Choroid plexus epithelial cell (primary cell): ENCODE measurements at places on chromosomes 7 and 10.

GRCh38 chr7:139541600-139542307 is 18.3 kb downstream of the CLEC2L start:
- peak; percentile 16 for DNase-seq

DNA sequence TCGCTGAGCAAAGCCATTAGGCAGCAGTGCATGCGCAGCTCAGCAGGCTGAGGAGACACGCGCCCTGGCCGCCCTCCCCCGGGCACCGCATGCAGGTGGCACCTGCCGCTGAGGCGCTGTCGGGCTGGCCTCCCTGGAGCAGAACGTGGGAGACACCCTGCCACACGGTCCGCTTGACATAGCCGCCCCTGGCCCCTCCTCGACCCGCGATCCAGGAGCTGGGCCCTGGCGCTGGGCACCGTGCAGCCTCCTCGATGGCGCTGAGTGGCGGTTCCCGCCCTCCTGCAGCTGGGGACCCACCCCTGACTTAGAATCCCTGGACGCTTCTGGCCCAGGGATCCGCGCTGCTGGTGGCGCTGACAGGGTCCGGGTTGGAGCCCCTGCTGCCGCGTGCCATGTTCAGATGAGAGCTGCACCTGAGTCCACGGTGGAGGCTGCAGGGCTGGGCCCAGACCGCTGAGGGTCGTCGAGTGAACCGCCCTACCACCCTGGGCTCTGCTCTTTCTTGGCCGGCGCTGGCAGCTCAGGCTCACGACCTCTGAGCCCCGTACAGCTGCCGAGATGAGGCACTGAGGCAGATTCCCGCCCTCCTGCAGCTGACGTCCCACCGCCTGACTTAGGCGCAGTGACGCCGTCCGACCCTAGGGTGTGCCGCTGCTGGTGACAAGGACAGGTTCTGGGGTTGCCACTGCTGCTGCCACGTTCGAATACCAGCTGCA is 116.8 kb downstream of the OR13A1 start:
- DNase-seq, result no peak

GRCh38 chr7:157403646-157404401 is 67.0 kb downstream of the DNAJB6 start:
- no peak for DNase-seq

DNA sequence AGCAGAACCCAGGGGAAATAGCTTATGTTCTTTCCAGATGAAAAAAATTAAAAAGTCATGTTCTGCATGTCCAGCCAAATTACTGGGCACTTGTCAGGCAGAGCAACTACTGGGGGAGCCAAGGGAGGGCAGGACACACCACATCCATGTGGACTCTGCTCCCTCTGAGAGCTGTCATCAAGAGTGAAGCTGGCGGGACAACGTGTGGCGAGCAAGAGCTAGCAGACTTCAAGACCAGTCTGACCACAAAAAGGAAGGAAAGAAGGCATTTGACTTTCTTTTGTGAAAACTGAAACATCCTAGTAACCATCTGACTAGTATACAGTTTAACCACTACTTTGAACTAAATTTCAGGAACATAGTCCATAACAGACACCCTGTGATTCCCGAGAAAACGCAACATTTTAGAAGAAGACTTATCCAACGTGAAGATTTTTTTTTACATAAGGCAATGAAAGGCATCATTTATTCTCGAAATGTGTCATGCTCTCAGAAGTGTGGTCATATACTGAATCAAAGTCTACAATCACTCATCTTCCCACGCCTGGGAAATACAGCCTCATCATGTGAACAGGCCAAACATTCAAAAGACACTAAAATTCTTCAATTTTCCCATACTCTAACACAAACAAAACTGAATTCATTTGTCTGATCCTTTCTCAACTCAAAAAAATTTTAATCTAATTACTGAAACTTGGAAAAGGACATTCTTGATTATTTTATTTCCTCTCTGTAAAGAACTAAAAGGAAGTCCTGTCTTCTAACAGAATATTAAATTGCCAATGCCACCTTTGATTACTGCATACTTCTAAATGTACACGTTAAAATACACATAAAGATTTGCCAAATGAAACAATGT is 15.5 kb downstream of the CYTH3 start:
- DNase-seq, result peak; percentile 82

DNA sequence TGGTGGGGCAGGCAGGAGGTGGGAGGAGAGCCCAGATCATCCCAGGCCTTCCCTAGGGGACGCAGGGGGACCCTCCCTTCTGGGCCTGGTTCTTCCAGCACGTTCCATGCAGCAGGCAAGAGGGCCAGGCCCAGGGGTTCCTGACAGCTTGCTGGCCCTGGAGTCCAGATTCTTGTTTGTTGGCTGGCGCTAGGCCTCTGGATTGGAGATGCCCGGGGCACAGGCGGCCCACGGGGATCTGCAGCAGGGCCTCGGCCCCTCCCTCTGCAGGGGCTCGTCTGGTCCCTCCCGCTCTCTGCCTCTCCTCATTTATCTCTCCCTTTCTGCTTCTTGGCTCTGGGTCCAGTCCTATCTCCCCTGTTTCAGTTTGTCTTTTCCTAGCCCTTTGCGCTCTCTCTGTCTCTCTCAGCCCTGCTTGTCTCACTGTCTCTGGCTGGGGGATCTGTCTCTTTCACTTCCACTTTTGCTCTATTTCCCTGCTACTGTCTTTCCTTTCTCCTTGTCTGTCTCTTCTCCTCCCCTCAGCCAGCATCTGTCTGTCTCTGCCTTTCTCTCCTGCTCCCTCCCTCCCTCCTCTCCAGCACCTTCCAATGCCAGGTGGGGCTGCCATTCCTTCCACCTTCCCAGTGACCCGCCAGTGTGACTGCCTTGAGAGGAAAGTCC is 1.1 kb upstream of the AQP1 start:
- no peak for DNase-seq

GRCh38 chr7:55019691-55020465 is 1.1 kb downstream of the EGFR start:
- no peak for DNase-seq

DNA sequence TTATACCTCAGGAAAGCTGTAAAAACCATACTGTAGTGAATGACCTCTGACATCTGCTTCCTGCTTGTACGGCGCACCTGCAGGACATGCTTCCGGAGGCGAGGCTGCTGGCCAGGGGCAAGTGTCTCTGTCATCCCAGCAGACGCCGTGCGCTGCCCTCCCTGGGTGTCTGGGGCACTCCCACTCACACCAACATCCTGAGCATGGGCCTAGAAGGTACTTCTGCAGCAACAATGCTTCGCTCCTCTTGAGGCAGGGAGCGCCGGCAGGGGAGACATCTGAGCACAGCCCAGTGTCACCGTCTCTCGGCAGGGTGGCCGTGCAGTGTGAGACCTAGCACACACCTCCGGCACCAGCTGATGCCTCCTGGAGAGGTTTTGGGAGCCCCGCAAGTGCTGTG is 269.2 kb downstream of the MAD1L1 start:
- no peak for DNase-seq

DNA sequence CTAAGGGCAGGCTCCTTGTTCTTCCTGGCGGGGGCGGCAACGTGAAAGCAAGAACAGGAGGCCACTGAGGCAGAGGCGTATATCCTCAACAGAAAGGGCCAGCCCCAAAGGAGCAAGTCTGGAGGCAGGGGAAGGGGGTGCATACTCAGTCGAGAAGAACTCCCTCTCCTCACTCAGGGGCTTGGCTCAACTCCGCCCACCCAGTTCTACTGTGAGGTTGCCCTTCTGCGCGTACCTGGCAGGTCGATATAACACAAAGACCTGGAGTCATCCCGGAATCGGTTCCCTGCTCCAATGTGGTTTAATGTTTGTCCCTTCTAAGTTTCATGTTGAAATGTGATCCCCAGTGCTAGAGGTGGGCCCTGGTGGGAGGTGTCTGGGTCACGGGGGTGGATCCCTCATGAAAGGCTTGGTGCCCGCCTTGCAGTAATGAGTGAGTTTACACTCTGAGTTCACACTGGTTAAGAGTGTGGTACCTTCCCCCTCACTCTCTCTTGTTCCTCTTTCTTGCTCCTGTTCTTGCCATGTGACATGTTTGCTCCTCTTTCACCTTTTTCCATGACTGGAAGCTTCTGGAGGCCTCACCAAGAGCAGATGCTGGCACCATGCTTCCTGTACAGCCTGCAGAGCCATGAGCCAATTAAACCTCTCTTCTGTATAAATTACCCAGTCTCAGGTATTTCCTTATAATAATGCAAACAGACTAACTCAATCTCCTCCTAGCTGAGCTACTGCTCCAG is 32.6 kb downstream of the GSDME start:
- no peak for DNase-seq

DNA sequence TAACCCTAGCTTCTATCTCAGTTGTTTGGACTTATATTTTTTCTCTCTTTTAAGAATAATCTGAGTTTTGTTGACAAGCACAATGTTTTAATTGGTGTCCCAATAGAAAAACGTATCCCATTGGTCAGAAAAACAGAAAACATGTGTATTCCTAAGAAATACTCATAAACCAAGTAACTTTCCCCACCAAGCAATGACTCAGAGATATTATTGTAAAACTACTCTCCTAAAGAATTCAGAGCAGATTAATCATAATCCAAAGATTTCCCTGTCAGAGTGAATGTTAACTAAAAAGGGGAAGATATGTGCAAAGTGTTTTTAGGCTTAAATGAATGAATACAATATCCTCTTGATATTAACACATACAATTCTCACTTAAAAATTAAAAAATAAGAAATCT is 29.4 kb upstream of the MBL2 start:
- peak; percentile 20 for DNase-seq

GRCh38 chr7:79855172-79855571 is 279.5 kb upstream of the GNAI1 start:
- DNase-seq, result no peak

DNA sequence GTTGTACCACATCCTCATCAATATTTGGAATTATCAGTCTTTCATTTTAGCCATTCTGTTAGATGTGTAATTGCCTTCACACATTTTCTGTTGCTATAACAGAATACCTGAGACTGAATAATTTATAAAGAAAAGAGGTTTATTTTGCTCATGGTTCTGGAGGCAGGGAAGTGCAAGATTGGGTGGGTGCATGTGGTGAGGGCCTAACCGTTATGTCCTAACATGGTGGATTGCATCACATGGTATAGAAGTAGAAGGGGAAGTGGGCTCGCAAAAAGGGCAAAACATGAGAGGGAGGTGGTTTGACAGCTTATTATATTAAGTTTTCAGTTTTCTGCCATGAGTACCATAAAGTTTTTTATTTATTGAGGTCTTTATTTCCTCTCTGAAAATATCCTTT is 452.0 kb downstream of the ARL4A start:
- DNase-seq, result no peak

- DNase-seq, result peak; percentile 64
Observed at GRCh38 chr10:114458955-114459354, 54.7 kb upstream of the AFAP1L2 start.

DNA sequence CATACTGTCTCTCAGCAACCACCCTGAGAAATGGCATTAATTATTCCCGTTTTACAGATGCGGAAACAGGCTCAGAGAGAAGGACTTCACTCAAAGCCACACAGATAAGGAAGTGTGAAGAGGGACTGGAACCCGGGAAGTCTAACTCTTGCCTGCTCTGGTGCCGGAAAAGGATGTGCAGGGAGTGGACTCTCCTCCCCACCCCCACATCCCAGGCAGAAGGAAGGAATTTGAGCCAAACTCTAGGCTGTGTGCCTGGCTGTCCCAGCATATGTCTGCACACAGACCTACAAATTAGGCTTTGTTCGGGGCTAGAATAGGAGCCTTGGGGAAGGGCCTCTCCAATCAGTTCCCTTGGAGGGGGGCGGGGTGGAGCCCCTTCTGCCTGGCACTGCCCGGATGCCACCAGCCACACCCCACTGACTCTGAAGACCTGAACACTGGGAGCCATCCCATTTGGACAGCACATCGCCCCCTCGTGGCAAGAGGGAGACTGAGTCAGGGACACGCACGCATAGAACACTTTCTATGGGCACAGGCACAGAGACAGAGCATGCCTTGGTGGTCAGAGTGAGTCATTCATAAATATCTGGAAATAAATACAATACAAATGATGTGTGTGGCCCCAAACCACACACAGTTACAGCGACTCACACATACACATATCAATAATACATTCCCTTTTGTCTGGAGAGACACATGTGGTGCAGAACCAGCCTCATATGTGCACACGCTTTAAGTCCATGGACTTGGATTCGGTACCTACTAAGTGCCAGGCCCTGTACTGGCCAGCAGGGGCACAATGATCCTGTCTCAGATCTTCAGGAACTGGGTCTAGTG is 13.1 kb downstream of the LZTS2 start:
- DNase-seq, result peak; percentile 92

DNA sequence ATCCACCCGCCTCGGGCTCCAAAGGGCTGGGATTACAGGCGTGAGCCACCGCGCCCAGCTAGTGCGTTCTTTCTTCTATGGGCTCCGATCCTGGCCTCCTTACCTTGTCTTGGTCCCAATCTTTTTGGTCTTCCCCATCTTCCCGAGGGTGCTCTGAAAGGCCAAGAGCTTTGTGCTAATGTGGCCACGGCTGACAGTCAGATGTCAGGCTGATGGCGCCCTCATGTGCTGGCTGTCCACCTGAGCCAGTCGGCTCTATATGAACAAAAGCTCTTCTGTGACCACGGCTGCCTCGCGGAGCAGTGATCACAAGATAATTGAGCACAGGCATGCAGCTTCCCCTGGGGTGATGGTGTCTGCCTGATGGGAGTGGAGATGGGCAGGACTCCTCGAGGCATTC is 11.0 kb upstream of the AHCYL2 start:
- peak; percentile 23 for DNase-seq

- DNase-seq, result peak; percentile 82
Observed at GRCh38 chr10:114356751-114357514, 47.4 kb downstream of the AFAP1L2 start.

- no peak for DNase-seq
Observed at GRCh38 chr10:6165221-6165725, 37.5 kb upstream of the PFKFB3 start.

DNA sequence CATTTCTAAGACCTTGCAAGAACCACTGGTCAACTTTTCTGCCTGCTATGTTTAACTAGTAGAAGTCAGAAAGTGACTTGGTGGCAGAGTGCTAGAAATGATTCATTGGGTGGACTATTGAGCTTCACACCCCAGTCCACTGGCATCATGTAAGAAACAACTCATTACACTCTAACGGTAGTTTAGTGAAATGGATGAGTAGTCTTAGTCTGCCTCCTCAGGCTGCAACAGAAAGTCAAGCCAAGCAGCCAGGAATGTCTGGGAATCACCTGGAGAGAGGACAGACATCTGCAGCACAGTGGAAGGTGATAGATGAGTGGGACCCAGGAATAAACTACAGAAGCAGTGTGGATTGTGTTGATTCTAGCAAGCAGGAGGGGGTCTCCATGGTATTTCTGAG is 125.4 kb downstream of the AUTS2 start:
- no peak for DNase-seq

DNA sequence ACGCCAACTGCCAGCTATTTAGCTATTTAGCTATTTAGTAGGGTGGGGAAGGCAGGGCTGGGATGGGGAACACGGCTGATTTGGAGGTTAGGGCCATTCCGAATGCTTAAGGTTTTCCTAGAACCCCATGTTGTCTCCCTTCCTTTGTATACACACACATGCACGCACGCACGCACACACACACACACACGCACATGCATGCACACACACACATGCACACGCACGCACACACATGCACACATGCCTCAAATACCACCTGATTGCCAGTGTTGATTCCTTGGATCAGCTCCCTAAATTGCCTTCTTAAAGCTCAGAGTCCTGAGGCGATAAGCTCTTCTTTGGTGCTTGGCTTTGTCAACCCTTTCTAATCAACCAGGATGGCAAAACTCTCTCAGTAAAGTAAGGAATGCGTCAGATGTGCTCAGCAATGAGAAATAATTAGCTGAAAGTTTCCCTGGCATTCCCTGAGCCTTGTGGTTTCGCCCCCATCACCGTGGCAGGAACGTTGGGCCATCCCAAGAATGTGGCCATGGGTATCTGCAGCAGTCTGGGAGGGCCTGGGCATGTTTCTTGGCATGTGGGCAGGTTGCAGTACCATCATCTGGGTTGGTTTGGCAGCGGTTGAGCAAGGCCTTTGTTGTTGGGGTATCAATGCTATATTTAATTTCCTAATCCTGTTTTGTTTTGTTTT is 305.6 kb downstream of the LRMDA start:
- DNase-seq, result no peak
